ENCODE measurements at places on chromosomes 16 and 17.

- DNase-seq: no peak
Measured at GRCh38 chr17:28105501-28105900, 63.0 kb downstream of the NLK start.

DNA sequence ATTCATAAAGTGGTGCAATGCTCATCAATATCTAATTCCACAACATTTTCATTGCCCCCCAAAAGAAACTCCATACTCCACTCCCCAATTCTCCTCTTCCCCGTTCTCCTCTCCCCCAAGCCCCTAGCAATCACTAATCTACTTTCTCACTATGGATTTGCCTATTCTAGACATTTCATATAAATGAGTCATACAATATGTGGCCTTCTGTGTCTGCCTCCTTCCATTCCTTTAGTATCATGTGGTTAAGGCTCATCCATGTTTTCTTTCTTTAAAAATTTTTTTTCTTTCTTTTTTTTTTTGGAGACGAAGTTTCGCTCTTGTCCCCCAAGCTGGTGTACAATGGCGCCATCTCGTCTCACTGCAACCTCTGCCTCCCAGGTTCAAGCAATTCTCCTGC is 56.3 kb upstream of the HAS3 start:
- DNase-seq: no peak

- DNase-seq: peak; percentile 40
Measured at GRCh38 chr16:86664522-86665318, 86.4 kb downstream of the FOXL1 start.

DNA sequence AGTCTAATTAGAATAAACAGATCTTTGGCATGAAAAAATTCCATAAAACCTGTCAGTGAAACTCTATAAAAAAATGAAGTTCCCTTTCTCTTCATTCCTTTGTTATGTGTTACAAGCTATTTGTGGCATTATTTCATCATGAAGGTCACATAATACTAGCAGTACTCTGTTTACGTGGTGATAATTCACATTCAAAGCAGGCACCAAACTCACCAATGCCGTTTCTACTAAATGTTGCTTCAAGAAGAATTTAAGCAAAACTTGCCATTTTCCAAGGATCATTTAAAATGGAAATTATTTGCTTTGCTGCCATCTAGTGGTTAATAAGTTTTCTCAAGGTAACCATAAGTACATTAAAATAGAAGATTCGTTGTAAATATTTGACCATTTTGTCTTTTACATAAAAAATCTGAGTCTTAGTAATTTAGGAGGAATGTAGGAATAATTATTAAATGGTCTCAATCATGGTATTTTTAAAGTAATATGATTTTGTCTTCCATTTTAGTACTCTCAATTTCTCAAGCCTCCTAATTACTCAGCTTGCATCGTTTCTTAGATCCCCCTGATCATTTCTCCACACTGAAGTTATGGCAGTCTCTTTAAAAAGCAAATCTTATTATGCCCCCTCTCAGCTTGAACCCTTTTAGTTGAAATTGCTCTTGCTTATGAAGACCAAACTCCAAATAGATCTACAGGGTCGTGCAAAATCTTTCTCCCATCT is 80.8 kb downstream of the OMG start:
- DNase-seq: no peak

DNA sequence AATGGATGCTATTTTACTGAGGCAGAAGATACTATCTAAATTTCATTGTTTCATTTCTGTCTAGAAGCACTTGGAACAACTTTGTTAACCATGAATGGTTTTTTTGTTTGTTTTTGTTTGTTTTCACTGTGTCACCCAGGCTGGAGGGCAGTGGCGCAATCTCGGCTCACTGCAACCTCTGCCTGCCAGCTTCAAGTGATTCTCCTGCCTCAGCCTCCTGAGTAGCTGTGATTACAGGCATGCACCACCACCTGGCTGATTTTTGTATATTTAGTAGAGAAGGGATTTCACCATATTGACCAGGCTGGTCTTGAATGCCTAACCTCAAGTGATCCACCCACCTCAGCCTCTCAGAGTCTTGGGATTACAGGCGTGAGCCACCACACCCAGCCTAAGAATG is 40.5 kb downstream of the ABHD15 start:
- no peak for DNase-seq

DNA sequence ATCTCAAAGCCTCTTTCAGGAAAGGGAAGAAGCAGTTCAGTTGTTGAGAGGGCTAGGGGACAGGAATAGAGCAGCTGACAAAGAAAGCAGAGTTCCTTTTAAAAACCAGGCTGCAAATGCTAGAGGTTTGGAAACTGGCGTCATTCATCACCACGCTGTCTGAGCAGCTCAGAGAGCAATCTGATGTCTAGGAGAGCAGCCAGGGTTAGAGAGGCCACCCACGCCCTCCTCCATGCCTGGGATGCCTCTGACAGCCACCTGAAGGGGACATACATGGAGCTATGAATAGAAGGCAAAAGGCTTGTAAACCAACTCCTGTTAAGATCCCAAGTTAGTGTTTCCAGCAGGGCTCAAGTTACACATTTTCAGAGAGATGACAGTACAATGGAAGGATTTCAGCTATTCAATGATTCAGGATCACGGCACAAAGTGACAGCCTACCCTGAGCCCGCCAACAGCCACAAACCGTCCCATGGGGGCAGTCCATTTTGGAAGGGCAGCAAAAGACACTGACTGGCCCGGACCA is 12.4 kb downstream of the RAB5C start:
- no peak for DNase-seq

All from stimulated activated CD8-positive, alpha-beta memory T cell treated with anti-CD3 and anti-CD28 coated beads, Interleukin-7, amount 100 ng/mL, for 24 hours (primary cell).